ENCODE measurements at places on chromosomes 13 and 19.
A peak's percentile ranks its signal among the peaks of the same experiment; 100 is the strongest.

DNA sequence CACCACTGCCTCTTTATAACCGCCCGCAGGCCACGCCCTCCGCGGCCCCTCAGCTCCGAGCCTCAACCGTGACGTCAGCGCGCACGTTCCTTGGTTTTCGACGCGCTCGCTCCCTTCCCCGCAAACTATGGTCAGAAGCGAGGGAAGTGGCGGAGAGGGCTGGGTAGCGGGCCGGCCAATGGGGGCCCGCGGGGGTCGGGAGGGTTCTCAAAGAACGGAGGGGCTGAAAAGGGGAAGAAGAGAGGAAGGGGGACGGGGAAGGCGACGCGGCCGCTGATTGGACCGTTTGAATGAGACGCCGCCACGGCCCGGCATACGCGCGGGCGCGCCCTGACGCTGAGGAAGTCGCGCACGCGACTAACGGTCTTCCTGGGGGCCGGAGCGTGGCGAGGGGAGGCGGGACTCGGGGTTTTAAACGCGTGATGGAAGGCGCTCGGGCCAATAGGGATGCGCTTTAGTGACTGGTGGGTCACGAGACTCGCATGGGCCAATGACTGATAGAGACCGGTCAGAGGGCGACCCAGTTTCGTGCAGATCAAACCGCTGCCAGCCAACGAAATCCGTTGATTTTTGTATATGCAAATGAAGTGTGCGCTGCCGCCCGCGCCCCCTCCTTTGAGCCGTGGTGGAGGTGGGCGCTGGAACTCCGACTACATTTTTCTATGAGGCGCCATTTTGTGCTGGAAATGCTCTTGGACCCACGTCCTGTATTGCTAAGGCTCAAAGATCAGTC lies 378 bp upstream of the UBE2S start:
- peak; percentile 99 for DNase-seq

DNA sequence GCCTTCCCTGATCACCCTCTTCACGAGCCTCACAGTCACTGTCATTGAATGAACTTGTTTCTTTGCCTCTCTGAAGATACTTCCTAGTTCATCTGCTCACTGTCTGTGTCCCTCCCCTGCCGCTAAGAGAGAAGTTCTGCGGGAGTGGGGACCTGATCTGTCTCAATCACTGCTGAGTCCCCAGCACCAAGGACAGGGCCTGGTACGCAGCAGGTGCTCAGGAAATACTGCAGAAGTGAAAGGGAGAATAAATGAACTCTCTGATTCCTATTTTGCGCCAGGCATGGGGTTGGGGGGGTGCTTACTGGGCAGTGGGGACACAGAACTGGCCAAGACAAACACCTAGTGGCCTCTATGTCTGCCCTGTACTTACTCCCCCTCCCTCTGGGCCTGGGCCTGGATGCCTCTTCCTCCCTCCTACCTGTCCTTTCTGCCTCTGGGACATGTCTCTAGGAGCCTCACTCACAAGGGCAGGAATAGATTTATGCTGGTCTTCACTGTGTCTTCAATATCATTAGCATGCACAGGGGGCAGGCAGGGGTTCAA lies 17.5 kb downstream of the FCGBP start:
- DNase-seq: peak; percentile 17

- DNase-seq: no peak
These were observed 30.5 kb downstream of the RANBP3 start for GRCh38 chr19:5947435-5947834.

DNA sequence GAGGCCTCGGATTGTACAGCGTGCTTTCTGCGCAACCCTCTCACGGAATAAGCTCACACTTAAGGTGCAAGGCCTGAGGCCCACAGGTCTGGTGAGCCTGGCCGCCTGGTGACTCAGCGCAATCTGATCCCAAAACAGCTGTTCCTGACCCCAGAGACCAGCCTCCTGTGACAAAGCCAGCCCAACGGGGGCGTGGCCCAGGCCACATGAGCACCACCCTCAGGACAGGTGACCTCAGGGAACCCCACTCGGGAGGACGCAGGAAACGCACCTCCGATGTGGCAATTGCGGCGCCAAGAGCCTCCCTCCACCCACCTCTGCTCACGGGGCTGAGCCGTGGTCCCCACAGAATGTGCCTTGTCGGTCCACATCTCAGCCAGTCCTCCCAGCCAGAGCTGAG lies 26.4 kb downstream of the GRTP1 start:
- no peak for DNase-seq

GRCh38 chr19:35792888-35793287 lies 17.5 kb downstream of the ARHGAP33 start:
- DNase-seq: no peak

DNA sequence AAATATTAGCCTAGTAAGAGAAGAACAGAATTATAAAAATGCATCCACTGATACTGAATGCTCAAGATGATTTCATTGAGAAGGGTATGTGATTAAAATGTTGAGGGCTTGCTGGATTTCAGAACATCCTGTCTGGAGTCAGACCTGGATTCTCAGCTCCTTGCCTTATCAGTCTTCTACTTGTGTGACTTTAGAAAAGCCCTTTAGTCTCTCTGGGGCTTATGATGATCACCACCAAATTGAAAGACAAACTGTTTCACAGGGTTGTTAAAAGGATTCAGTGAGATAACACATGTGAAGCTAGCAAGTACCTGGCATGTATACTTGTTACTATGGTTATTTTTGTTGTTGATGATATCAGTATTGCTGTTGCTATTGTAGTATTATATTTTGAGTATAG lies 118.4 kb downstream of the GPC6 start:
- DNase-seq: no peak

DNA sequence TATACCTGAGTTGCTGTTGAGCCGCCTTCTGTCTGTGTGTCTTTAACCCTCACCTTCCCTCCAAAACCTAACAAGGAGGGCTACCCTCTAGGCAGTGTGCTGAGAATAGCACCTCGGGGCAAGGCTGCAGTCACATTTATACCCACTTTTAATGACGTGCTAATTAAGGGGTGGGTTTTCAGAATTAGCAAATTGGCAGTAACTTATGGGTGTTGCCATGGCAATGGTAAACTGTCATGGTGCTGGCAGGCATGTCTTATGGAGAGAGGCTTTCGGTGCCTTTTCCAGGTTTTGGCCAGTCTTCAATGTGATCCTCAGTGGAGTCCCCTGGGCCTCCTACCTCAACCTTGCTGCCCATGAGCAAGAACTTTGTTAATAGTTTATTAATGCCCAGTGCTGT lies 1.2 kb upstream of the PNMA8A start:
- DNase-seq: no peak

DNA sequence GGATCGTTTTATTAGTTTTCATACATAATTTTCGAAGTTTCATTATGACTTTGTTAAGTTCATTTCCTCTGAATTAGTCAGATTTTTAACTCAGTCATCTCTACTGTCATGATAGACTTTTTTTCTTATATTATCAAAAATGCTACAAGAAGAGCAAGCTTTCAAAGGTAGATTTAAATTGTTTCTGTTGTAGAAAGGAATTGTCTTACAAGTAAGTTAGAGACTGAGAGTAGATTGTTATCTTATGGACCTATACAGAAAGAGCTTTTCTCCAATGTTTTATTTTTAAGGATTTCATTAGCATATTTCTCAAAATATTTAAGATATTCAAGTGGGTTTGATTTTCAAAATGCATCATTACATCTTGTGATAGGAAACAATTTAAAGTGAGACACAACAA lies 2.7 kb downstream of the MAB21L1 start:
- peak; percentile 5 for DNase-seq

DNA sequence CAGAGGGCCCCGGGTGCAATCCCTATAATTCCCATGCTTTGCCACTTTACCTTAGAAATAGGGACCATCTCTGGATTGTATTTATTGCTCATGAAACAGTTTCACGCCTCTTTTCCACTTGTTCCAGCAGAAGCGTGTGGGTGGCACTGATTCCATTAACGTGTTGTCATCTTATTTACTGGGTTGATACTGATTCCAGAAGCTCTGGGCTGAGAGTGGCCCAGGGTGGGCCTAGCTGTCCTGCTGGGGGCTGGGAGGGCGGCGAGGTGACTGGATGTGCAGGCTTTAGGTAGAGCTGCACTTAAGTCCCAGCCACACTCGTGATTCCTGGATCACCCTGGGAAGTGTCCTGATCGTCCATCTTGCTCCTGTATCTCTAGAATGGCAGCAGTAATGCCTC lies 155.0 kb downstream of the TEX29 start:
- no peak for DNase-seq

DNA sequence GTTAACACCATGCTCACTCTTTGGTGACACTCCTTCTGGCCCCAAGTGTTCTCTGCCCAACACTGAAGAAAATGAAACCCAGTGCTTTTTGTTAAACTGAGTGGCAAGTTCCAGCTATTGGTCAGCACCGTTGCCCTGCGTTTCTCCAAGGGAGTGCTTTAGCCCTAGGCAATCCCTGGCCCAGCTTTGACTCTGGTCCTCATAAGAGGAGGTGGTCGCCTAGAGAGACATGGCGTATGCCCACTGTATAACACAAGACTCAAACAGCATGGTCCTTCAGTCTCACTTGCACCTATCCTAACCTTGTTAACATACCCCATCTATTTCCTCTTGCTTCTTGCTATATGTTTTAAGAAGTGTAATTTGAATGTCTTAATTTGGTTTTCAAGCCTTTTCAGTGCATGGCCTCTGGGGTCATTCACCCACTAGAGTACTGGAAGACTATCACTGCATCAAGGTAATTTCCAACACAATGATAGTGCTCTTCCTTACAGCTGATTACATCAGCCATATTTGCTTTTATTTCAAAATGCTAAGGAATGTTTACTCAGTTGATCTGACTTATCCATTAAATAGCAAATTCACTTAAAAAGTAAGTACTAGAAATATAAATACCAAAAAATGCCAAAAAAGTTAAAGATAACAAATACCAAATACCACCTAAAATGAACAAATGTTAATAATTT lies 190.5 kb upstream of the SOX21 start:
- no peak for DNase-seq

DNA sequence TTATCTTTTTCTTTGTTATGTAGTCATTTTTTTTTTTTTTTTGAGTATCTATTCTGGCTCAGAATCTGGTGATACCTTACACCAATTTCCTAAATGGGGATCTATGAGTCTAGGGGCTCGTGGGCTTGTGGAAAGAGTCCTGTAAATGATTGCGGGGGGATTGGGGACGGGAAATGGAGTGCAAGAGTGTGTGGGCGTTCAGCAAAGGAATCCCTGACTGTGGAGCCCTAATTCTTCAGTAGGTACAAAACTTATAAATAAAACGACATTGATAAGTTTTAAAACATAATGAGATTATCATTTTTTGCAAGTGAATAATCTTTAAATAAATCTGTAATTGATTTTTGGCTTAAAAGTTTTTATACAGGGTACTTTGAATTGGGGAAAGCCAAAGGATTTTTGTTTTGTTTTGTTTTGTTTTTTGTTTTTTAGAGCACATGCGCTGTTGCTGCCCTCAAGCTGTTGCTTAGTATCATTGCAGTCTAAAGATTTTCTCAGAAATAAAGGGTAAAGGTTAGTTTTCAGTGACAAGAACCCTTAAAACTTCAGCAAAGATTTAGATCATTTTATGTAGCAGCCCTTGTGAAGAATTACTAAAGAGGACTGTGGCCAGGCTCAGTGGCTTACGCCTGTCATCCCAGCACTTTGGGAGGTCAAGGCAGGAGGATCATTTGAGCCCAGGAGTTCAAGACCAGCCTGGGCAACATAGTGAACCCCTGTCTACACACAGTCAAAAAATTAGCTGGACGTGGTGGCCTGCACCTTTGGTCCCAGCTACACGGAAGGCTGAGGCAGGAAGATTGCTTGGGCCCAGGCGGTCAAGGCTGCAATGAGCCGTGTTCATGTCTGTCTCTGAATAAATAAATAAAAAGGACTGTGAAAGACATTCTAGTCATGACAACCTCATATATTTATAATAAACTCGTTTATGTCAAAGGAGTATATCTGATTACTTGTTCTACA lies 1.7 kb downstream of the ERCC5 start:
- DNase-seq: peak; percentile 67

GRCh38 chr13:65882810-65883209 lies 1347.3 kb downstream of the PCDH9 start:
- no peak for DNase-seq

GRCh38 chr13:79457948-79458347 lies 23.0 kb upstream of the NDFIP2 start:
- DNase-seq: no peak

DNA sequence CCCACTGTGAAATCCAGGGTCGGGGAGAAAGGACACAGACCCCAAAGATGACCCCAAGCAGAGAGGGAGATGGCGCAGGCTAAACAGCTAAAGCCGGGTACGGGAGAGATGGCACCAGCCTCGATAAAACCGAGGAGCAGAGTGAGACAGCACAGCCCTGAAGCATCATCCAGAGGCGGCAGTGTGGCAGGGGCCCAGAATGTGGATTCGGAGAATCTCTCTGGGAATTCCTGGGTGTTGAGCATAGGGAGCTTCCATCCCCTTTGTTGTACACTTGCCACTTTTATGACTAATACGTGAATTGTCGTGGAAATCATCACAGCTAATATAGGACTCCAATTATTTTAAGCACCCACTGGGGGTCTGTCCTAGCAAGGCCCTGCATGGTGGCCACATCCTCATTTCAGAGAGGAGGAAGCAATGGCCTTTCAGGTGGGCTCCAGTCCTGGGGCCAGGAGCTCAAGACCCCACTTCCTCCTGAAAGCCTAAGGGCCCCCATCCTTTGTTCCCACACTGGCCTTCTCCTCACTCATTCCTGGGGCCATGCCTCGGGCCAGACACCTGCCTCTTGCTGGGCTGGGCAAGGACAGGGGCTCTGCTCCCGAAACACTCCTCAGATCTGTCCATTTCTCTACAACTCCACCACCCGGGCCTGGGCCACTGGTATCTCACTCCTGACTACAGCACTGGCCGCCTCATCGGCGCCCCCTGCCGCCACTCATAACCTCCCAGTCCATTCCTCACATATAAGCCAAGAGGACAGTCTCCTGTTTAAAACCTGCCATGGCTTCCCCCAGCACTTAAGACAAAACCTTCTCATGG lies 29.3 kb upstream of the ATP1A3 start:
- DNase-seq: peak; percentile 49

DNA sequence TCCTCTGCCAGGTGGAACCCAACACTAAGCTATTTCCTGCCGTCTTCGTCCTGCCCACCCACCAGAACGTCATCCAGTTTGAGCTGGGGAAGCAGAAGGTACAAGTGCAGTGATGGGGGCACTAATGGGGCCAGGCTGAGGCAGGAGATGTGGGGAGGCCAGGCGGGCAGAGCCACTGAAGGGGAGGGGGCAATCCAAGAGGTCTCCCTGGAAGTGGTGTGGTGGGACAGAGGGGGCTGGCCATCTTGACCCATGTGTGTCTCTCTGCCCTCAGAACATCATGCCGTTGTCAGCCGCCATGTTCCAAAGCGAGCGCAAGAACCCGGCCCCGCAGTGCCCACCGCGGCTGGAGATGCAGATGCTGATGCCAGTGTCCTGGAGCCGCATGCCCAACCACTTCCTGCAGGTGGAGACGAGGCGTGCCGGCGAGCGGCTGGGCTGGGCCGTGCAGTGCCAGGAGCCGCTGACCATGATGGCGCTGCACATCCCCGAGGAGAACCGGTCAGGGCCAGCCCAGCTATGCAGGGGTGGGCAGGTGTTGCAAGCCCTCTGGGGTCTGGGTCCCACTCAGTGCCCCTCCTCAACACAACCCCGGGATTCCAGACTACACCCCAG lies 49.6 kb downstream of the RYR1 start:
- DNase-seq: no peak
